ENCODE measurements at places on chromosomes 7 and 10.

DNA sequence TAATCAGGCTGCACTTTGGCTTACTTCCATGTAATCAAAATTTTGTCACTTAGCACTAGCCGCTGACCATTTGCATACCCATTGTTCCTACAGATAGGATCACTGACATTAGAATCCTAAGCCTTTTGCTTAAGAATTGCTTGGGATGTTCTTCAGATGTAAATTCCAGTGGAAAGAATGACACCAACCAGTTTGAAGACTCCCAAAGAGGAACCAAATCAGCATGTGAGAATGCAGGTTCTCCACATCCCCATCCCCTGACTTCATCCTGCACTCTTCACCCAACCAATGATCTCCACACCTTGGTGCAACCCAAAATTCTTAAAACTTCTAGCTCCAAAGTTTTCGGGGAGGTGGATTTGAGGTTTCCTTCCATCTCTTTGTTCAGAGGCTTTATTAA, 345.6 kb downstream of the GPAM start:
- H3K4me1 ChIP-seq: peaks cover 16% of the 10 kb centered on the region
- no peaks in the 10 kb centered on the region for H3K36me3 ChIP-seq
- no peak overlapping the region for H3K4me3 ChIP-seq
- DNase-seq: no peak
- no peaks in the 10 kb centered on the region for H3K27me3 ChIP-seq
- H3K27ac ChIP-seq: no peak overlapping the region

DNA sequence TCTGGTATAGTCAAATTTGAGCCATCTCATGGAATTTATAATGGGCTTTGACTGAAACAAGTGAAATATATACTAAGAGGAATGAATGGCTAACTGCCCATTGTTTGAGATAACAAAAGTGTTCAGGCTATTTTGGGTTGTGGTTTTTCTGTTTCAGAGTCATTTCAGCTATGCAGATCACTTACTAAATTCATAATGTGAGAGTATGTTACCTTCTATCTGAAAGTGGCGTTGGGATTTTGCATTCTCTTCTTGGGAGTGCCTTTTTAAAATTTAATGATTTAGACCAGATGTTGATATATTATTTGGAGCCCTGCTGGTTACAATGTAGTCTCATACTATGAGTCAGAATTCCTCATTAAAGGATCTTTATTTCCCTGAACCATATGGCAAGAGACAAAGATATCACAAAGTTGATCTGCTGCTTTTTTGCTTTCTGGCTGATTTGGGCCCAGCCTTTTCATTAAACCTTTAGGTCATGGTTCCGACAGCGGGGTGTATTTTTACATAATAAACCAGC, 10.4 kb downstream of the VCL start:
- no peaks in the 10 kb centered on the region for H3K27me3 ChIP-seq
- peaks cover 6% of the 10 kb centered on the region for H3K36me3 ChIP-seq
- peak overlapping the region; percentile 38 for H3K4me3 ChIP-seq
- peak; percentile 85 for DNase-seq
- H3K27ac ChIP-seq: peak overlapping the region; percentile 72

GRCh38 chr7:37984750-37985390, 64.4 kb downstream of the EPDR1 start:
- no peaks in the 10 kb centered on the region for H3K36me3 ChIP-seq
- no peak overlapping the region for H3K4me3 ChIP-seq
- H3K27ac ChIP-seq: no peak overlapping the region

GRCh38 chr7:917255-918117, 37.0 kb downstream of the ADAP1 start:
- no peaks in the 10 kb centered on the region for H3K4me1 ChIP-seq

DNA sequence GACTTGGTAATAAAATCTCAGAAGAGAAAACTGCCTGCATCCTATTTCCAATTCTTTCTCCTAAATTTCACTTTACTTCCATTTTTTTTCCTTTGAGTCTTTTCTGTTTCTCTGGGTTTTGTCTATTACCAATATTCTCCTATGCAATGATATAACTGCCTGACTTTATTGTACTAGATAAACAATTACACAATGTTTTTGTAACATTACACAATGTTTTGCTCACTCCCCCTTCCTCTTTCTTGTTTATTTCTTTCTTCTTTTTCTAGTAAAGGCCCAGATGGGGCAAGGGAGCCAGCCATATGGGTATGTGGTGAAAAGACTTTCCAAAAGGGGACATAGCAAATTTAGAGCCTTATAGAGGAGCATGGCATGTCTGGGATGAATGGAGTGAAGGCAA, 278.7 kb upstream of the PHYHIPL start:
- no peaks in the 10 kb centered on the region for H3K36me3 ChIP-seq
- H3K27ac ChIP-seq: no peak overlapping the region
- DNase-seq: no peak
- no peak overlapping the region for H3K4me3 ChIP-seq

DNA sequence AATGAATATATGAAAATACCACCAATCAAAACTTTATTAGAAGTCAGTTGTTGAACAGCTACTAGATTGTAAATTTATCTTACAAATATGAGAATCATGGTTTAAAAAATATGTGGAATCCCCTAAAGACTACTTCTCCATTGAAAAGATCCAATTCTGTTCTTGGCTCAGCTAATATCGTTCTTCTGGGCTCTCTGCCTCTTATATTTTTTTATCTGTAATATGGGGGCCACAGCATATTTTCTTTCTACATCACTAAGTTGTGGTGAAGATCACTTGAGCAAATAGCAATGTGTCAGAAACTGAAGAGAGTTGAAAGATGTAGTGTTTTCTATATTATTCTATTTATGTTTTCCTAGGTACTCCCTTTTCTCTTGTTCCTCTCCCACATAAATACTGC, 198.1 kb downstream of the FZD1 start:
- no peak for DNase-seq
- H3K4me1 ChIP-seq: no peaks in the 10 kb centered on the region
- H3K36me3 ChIP-seq: no peaks in the 10 kb centered on the region
- H3K27me3 ChIP-seq: no peaks in the 10 kb centered on the region
- H3K4me3 ChIP-seq: no peak overlapping the region
- no peak overlapping the region for H3K27ac ChIP-seq

- no peak overlapping the region for H3K27ac ChIP-seq
- DNase-seq: peak; percentile 82
- no peaks in the 10 kb centered on the region for H3K27me3 ChIP-seq
- peaks cover 24% of the 10 kb centered on the region for H3K4me1 ChIP-seq
- H3K36me3 ChIP-seq: no peaks in the 10 kb centered on the region
These were observed 209.7 kb downstream of the SKIDA1 start for GRCh38 chr10:21315645-21316220.

- no peak overlapping the region for H3K4me3 ChIP-seq
- no peaks in the 10 kb centered on the region for H3K27me3 ChIP-seq
- no peaks in the 10 kb centered on the region for H3K36me3 ChIP-seq
- peak; percentile 85 for DNase-seq
- peaks cover 13% of the 10 kb centered on the region for H3K4me1 ChIP-seq
These were observed 26.2 kb downstream of the TBATA start for GRCh38 chr10:70758757-70759514.

- peaks cover 9% of the 10 kb centered on the region for H3K4me1 ChIP-seq
- H3K4me3 ChIP-seq: no peak overlapping the region
- no peaks in the 10 kb centered on the region for H3K27me3 ChIP-seq
These were observed 113.9 kb downstream of the CACNB2 start for GRCh38 chr10:18254086-18254485.

DNA sequence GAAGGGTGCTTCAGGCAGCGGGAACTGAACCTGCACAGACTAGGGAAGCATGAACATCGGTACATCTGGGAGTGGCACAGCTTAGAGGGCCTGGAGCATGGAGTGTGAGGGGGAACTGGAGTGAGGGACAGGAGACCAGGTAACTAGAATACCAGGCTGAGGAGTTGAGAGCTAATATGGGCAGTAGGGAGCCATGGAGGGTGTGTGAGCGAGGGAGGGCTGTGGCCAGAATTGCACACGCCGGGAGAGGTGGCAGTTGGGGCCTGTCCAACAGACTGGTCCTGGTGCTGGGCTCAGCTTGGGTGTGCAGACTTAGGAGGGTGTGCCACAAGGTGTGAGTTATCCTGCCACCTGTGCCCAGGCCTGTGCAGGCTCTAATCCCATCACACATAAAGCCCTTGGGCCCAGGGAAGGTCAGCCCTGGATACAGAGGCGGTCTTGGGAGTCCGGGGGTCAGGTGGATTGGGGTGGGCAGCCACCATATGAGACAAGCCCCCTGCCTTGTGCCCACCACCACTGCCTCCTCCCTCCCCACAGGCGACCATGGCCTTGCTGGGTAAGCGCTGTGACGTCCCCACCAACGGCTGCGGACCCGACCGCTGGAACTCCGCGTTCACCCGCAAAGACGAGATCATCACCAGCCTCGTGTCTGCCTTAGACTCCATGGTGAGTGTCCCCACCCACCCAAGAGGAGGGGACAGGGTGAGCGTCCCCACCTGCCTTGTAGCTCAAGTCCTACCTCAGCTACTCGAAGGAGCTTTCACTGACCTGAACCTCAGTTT, 54.0 kb downstream of the GTF2IRD1 start:
- H3K4me1 ChIP-seq: no peaks in the 10 kb centered on the region
- no peaks in the 10 kb centered on the region for H3K27me3 ChIP-seq
- H3K4me3 ChIP-seq: no peak overlapping the region
- no peak for DNase-seq
- no peaks in the 10 kb centered on the region for H3K36me3 ChIP-seq
- H3K27ac ChIP-seq: no peak overlapping the region

- no peaks in the 10 kb centered on the region for H3K27me3 ChIP-seq
- no peak overlapping the region for H3K27ac ChIP-seq
- H3K4me1 ChIP-seq: no peaks in the 10 kb centered on the region
- H3K36me3 ChIP-seq: no peaks in the 10 kb centered on the region
- DNase-seq: no peak
- H3K4me3 ChIP-seq: no peak overlapping the region
These were observed 495.5 kb upstream of the C7orf33 start for GRCh38 chr7:148095066-148095465.

DNA sequence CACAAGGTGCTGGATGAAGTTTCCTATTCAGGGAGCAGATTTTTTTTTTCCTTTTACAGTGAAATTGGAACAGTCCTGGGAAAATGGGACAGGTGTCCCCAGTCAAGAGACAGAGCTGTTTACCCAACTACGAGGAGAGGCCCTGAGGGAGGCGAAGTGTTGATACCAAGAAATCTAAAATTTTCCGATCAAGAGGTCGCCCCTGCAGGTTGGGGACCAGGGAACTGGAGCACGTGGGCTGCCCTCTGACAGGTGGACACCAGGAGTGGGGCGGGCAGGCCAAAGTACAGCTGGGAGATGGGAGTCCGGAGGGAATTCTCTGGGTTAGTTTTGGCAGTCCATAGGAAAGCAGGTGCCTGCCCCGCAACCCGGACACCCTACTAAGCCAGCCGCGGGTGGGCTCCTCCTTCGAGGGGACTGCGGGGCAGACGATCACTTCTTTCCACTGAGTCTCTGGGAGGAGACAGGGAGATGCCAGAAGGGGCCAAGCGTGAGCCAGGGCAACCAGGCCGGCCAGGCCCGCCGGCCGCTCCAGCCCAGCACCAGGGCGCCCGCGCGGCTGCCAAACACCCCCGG, 965 bp upstream of the CAMK1D start:
- H3K27me3 ChIP-seq: peaks cover 19% of the 10 kb centered on the region
- no peak for DNase-seq
- peaks cover 2% of the 10 kb centered on the region for H3K4me1 ChIP-seq

GRCh38 chr10:102444851-102445250, 6.5 kb downstream of the C10orf95 start:
- H3K36me3 ChIP-seq: no peaks in the 10 kb centered on the region
- no peak for DNase-seq
- no peak overlapping the region for H3K27ac ChIP-seq
- no peaks in the 10 kb centered on the region for H3K27me3 ChIP-seq
- no peak overlapping the region for H3K4me3 ChIP-seq
- H3K4me1 ChIP-seq: no peaks in the 10 kb centered on the region

DNA sequence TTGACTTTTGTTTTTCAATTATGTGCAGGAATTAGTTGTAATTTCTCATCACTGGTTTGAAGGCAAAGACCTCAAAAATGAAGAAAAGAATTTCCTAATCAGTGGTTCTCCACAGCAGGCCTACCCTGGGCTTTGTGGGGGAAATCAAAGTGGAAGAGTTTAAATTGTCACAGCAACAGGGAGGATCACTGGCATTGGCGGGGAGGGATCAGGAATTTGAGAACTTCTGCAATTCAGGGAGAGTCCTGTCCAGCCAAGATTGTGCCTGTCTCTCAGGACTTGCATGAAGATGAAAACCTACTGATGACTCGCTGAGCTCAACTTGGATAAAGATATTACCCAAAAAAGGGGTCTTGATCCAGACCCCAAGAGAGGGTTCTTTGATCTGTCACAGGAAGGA, 70.1 kb downstream of the HACD1 start:
- H3K36me3 ChIP-seq: no peaks in the 10 kb centered on the region
- H3K27ac ChIP-seq: no peak overlapping the region
- no peaks in the 10 kb centered on the region for H3K4me1 ChIP-seq
- no peak overlapping the region for H3K4me3 ChIP-seq
- H3K27me3 ChIP-seq: no peaks in the 10 kb centered on the region

DNA sequence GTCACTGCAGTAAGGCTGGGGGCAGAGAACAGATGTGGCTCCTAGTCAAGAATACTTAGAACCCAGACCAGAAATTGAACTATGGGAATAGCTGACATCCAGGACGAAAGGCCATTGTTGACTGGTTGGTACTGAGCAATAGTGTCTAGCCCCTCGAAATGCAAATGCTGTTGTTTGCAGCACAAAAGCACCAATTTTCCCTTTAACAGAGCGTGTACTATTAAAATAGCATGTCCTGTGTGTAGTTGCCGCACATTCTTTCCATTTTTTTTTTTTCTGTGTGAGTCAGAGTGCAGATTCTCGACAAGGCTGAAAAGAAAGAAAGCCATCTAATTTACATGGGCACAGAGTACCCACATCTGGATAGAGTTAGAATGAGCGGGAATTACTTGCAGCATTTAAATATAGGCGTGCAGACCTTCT, 302.4 kb downstream of the PTEN start:
- H3K27ac ChIP-seq: peak overlapping the region; percentile 51
- H3K4me1 ChIP-seq: peaks cover 27% of the 10 kb centered on the region
- H3K4me3 ChIP-seq: peak overlapping the region; percentile 21
- no peaks in the 10 kb centered on the region for H3K27me3 ChIP-seq
- H3K36me3 ChIP-seq: no peaks in the 10 kb centered on the region

GRCh38 chr10:125521721-125522680, 161.0 kb downstream of the TEX36 start:
- H3K4me3 ChIP-seq: no peak overlapping the region
- DNase-seq: peak; percentile 11
- H3K27me3 ChIP-seq: no peaks in the 10 kb centered on the region
- no peaks in the 10 kb centered on the region for H3K4me1 ChIP-seq
- H3K36me3 ChIP-seq: no peaks in the 10 kb centered on the region
- H3K27ac ChIP-seq: no peak overlapping the region

GRCh38 chr10:7298495-7298894, 112.3 kb downstream of the SFMBT2 start:
- no peak overlapping the region for H3K27ac ChIP-seq
- H3K27me3 ChIP-seq: no peaks in the 10 kb centered on the region
- H3K4me3 ChIP-seq: no peak overlapping the region

All from GM23248 (cell line).